ENCODE measurements at places on chromosomes 3 and 15.

DNA sequence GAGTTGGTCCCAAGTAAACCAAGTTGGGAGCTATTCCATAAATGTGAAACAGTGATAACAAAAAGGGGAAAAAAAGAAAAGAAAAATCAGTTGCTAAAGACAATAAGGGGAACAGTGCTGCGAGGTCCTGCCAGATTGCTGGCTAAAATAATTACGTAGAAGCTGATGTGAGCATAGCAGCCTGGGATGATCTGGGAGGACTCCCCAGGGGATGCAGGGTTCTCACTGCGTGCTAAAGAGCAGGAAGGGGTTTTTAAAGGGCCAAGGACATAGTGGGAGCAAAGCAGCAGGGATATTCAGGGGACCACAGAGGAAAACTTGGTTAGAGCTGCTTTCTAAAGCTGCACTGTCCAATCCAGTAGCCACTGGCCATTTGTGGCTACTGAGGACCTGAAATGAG is 133.0 kb upstream of the UMPS start:
- DNase-seq, result no peak

GRCh38 chr3:53079147-53079546 is 33.3 kb upstream of the SFMBT1 start:
- DNase-seq, result no peak

- DNase-seq, result no peak
These were observed 15.1 kb downstream of the TTC14 start for GRCh38 chr3:180617049-180617448.

GRCh38 chr15:48435321-48435720 is 104.1 kb downstream of the DUT start:
- DNase-seq, result no peak

DNA sequence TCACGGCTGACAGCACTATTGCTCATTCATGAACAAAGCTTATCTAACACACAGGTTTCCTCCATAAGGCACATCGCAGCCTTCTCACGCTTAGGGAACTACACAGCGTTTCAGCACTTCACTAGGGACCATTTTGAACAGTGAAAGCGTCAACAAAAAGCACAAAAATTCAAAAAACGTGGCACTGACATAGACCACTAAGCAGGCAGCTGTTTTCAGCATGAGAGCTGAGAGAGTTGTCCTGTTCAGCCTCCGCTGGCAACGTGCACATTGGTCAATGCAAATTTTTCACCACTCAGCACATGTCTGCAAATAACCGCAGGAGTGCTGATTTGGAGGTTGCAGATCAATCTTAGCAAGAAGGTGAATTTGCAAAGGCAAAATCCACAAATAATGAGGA is 109.2 kb downstream of the LRRK1 start:
- no peak for DNase-seq

- no peak for DNase-seq
These were observed 115.9 kb downstream of the NEK11 start for GRCh38 chr3:131142580-131142979.

DNA sequence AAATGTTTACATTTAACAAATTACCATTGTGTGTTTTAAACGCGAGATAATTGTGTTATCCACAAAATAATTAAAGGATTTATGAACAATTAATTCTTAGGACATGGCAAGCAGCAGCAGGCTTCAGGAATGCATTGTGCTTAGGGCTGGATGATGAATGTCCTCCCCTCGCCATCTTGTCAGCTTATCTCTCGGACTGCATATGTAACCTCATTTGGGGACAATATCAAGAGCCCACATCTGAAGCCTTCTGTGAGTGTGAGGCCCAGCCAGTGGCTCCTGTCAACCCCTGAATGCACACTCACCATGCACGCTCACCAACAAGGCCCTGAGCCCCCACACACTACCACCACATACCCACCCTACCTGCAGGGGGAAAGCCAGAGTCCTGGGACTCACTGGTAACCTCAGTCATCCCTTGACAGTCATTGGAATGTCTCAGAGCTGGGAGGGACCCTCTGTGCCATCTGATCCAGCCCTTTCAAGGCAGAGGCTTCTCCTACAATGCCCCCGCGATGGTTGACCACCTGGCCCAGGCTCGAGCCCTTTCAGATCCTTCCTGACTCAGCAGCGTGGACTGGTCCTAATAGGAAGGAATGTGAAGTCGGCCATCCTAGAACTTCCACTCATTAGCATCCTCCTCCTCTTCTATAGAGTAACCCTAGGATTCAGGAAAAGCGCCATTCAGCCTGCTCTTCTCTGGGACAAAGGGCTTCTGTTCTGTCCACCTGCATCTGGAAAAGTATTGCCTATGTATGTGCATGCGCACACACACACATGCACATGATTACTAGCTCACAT is 38.2 kb downstream of the MRPL46 start:
- no peak for DNase-seq

- no peak for DNase-seq
These were observed 65.9 kb upstream of the ARHGEF3 start for GRCh38 chr3:56867671-56868070.

- DNase-seq, result no peak
These were observed 256.2 kb upstream of the IL12A start for GRCh38 chr3:159732172-159733111.

GRCh38 chr15:62060113-62060895 is at the start of gene VPS13C:
Gene VPS13C (minus strand): TSS chr15:62060447. CDS start chr15:62060374, 73 bp downstream.
- peak; percentile 94 for DNase-seq

- DNase-seq, result no peak
These were observed 267 bp downstream of the CLDN18 start for GRCh38 chr3:138010273-138010590.

DNA sequence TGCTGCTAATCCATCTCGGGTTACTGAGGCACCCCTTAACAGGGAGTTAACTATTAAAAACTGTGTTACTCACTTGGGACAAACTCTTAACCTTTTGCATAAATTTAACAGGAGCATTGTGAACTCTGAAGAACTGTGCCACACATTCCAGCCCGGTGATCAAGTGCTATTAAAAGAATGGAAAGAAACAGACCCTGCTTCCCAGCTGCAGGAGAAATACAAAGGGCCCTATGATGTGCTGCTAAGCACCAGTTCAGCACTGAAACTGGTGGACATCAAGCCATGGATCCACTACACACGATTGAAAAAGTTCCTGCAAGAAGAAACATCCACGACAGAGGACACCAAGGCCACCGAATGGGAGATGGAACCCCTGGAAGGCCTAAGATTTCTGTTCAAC is 114.7 kb upstream of the PLCL2 start:
- no peak for DNase-seq

DNA sequence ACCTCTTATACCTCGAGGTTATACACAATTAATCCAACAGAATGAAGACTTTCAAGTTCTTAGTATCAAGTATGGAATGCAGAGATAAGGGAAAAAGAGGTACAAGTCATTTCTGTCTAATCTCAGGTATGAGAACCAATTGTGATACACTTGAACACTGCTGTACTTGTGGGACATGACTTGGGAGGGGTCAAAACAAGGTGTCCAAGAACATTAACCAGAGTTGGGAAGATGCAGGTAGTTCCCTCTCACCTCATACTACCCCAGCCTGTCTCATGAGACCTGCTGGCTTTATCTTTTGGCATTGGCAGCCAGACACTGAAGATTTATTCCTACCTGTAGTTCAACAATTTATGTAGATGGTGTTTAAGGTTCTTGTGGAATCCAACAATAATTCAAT is 209.7 kb downstream of the NR1D2 start:
- no peak for DNase-seq

GRCh38 chr15:69941706-69942495 is 155.8 kb downstream of the TLE3 start:
- DNase-seq, result no peak

GRCh38 chr3:110646496-110646895 is 425.1 kb upstream of the NECTIN3 start:
- DNase-seq, result no peak

- no peak for DNase-seq
These were observed 107.5 kb upstream of the NR2F2 start for GRCh38 chr15:96222981-96223380.

DNA sequence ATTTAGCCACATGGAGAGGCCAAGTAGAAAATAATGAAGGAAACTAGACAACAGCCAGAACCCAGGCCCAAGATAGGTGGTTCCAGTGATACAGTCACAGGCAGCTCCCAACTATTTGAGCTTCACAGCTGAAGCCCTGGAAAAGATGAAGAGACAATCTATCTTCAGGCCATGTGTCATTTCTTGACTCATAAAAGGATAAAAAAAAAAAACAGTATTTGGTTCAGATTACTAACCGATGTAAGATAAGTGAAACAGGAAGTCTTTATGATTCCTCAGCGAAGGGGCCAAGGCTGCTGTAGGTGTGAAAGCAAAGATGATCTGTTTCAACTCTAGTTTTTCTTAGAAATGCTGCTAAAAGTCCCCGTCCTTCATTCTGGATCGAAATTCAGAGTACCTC is 394.6 kb downstream of the ZNF385D start:
- no peak for DNase-seq

DNA sequence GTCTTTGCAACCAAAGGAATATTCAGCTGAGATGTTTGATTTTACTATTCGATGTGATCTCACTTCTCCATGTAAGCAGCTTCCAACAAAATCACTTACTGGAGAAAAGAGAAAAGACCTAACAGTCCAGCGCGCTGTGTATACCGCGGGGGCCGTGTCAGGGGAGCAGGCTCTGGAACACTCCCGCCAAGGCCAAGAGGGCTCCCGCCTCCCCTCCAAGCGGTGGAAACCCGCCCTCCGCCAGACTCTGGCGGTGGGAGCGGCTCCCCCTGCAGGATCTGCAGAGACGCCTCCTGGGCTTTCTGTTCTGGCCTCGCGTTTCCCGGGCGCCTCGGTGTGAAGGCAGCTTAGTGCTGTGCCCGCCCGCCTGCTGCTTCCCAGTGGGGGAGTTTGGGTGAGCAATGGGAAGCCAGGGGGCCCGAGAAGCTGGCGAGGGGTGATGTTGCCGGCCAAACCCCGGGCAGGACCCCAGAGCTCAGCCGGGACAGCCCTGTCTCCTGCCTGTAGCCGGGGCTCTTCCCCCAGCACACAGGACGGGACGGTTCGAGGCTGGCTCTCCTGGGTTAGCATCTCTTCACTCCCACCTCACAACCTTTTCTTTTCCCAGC is 36.3 kb downstream of the CHST14 start:
- DNase-seq, result peak; percentile 57

DNA sequence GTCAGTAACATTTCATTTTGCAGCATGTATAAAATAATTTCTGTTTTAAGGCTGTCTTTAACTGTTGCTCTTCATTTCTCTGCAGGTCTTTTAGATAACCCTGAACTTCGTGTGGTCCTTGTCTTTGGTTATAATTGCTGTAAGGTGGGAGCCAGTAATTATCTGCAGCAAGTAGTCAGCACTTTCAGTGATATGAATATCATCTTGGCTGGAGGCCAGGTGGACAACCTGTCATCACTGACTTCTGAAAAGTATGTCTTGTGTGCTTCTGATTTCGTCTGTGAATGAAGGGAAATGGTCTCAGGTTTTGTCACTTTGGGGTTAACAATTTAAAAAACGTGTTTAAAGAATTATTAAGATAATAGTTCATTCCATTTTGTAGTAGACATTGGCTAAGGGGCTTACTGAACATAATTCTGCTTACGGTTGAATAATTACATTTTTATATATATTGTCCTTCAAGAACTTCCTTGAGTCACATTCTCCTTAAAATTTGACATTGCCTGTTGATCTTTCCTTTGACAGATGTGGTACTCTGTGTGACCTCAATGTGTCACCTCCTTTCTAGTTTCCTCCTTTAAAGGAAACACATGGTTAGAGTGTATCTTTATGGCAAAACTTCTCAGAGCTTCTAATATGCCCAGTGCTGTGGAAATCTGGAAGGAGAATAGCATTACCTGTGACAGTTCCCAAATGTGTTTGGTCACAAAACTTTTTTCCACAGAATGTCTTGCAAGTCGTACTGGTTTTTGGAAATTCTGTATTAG is 26.3 kb downstream of the FBXO22 start:
- no peak for DNase-seq

DNA sequence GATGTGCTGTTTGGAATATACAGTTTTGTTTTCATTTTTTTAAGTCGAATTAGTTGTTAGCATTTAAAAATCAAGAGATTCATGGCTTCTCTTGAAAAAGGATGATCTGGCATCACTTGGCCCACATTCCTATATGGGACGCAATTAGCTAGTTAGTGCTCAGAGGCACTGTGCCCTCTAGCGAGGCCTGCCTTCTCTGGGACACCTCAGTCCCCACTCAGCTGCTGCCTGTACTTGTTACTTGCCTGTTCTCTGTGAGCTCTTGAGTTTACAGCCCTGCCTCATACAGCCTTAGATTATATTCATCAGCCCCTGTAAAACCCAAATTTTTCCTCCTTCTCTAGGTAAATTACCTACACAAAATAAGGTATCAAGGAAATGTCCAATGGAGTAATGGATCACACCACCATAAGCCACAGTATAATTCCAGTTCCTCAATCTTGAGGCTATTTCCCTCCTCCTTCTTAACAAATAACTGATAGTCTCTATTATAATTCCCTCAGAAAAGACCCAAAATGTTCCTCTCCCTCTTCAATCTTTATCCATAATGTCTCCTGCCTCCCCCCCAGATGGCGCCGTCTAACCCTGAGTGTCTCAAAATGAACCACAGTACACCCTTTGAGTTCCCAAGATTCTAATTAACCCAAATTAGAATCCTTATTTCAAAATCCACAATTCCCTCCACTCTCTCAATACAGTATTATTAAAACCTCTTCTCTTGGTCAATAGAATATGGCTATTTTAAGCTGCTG is 2.7 kb downstream of the ZMAT3 start:
- peak; percentile 45 for DNase-seq

GRCh38 chr3:100198579-100199269 is 62.1 kb upstream of the TBC1D23 start:
- no peak for DNase-seq

- DNase-seq, result no peak
These were observed 50.8 kb upstream of the SYN2 start for GRCh38 chr3:11953350-11953749.

DNA sequence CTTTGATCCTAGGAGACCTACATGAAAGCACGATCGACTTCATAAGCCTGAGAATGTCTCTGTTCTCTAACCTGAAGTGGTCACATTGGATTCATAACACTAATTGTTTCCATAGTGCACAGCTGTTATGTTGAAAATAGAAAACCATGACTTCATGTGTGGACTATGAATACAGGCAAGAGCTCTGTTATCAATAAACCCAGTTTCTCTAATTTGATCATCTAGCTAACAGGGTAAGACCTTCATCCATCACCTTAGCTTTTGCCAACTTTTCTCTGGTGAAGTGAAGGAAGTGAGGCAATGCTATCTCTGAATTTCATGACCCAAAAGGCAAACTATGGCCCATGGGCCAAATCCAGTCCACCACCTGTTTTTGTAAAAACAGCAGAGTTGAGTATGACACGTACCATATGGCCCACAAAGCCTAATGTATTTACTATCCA is 27.2 kb downstream of the ABI3BP start:
- no peak for DNase-seq

- no peak for DNase-seq
These were observed 100.4 kb downstream of the DAPK2 start for GRCh38 chr15:63945838-63946298.

DNA sequence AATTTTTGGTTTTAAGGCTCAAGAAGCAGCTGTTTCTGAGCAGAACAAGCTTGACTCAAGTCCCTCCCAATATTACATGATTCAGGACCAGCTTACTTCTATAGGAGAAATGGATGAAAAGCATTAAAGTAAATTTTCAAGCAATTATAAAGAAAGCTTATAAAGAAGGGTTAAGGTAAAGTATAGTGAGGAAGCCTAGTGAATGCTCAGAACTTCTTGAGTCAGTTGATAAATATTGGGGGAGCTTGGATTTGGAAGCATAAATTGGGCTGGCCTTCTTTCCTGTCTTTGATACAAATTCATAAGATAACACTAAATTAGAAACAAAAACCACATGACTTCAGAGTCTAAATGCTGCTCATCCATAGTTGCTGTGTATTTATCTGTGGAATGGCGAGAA is 156.0 kb downstream of the CHL1 start:
- DNase-seq, result no peak

- no peak for DNase-seq
These were observed at the start of gene GRAMD2A for GRCh38 chr15:72197460-72198355. Gene GRAMD2A (minus strand): TSS chr15:72197787.

All from AML-193 (cell line).